ENCODE measurements at places on chromosomes 3 and 15. TPM values are rescaled to one million over a fixed set of nuclear protein-coding genes. Genes with fewer than 3 reads are reported as not detected.
A peak's percentile ranks its signal among the peaks of the same experiment; 100 is the strongest.

DNA sequence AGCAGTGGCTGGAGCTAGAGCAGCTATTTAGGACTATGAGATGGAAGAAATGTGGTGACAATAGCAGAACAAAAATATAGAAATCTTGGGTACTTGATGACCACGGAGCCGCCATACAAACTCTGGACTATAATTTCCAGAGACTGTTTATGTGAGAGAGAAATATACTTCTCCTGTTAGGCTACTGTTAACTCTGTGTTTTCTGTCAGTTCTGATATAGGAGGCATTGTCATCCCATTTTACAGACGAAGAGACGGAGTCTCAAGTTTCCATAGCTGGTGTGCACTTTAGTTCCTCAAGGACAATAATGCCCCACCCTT, 22.8 kb upstream of the RFTN1 start:
- no peak for DNase-seq
- no peaks in the 10 kb centered on the region for H3K36me3 ChIP-seq
- no peak overlapping the region for H3K4me3 ChIP-seq
- H3K27ac ChIP-seq = no peak overlapping the region

C3orf85 gene
- total RNA-seq = not detected

DNA sequence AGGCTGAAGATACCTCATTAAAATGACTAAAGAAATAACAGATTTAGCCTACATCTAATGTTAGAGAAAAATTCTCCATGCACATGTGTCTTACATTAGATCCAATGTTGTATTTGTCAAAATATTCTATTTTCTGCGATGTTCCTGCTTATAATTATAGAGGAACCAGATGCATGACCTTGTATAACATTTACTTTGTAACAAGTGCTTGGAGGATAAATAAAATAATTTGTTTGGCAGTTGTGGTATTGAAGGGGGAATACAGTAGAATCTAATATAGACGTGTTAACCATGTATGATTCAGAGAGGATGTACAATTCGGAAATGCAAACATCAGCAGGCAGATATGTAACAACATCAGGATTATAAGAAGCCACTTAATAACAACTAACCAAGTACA, 922.2 kb downstream of the TUSC7 start:
- no peak overlapping the region for H3K4me3 ChIP-seq
- no peaks in the 10 kb centered on the region for H3K27me3 ChIP-seq
- no peaks in the 10 kb centered on the region for H3K36me3 ChIP-seq

ITPKA gene
- 6.8 TPM for total RNA-seq

GRCh38 chr3:10279384-10280176, 13.2 kb downstream of the GHRL start:
- peaks cover 6% of the 10 kb centered on the region for H3K4me1 ChIP-seq
- H3K27me3 ChIP-seq = no peaks in the 10 kb centered on the region
- DNase-seq = no peak
- H3K36me3 ChIP-seq = no peaks in the 10 kb centered on the region

DNA sequence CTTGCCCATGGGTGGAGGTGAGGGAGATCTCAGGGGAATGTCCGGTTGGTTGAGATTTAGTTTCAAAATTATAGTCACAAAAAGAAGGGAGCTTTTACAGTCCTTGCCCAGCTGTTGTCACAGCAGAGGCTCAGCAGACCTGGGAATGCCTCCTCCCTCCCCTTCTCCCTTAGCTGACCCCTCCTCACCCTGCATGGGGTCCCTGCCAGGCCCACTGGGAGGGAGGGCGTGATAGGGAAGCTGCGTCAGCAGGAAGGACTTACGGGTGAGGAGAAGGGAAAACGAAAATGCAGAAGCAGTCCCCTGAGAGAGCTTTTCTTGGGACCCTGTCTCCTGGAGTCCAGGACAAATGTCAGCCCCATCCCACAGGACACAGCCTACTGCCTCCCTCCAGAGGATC, 18.9 kb downstream of the SCN5A start:
- no peak overlapping the region for H3K27ac ChIP-seq
- peaks cover 13% of the 10 kb centered on the region for H3K4me1 ChIP-seq
- peaks cover 3% of the 10 kb centered on the region for H3K27me3 ChIP-seq
- H3K4me3 ChIP-seq = no peak overlapping the region
- no peaks in the 10 kb centered on the region for H3K36me3 ChIP-seq

- no peak overlapping the region for H3K4me3 ChIP-seq
- no peaks in the 10 kb centered on the region for H3K4me1 ChIP-seq
- no peaks in the 10 kb centered on the region for H3K36me3 ChIP-seq
These were observed 16.2 kb downstream of the CLRN1 start for GRCh38 chr3:150956376-150956775.

FBXO40 gene
- 195 TPM for total RNA-seq

DNA sequence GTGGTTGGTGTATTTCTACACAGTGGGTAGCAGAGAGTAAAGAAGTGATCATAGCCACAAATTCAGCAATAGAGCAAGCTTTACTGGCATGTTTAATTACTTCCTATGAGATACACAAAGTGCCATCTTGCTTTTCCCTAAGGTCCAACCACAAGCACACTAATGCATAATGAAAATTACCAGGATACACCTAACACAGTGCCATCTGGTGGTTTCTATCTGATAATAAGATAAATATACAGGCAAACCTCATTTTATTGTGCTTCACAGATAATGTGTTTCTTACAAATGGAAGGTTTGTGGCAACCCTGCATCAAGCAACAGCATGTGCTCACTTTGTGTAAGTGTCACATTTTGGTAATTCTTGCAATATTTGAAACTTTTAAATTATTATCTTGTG, 223.0 kb downstream of the NSUN3 start:
- no peaks in the 10 kb centered on the region for H3K27me3 ChIP-seq
- DNase-seq = no peak
- H3K4me1 ChIP-seq = no peaks in the 10 kb centered on the region

PIGBOS1 gene
- total RNA-seq = 8.7 TPM

DNA sequence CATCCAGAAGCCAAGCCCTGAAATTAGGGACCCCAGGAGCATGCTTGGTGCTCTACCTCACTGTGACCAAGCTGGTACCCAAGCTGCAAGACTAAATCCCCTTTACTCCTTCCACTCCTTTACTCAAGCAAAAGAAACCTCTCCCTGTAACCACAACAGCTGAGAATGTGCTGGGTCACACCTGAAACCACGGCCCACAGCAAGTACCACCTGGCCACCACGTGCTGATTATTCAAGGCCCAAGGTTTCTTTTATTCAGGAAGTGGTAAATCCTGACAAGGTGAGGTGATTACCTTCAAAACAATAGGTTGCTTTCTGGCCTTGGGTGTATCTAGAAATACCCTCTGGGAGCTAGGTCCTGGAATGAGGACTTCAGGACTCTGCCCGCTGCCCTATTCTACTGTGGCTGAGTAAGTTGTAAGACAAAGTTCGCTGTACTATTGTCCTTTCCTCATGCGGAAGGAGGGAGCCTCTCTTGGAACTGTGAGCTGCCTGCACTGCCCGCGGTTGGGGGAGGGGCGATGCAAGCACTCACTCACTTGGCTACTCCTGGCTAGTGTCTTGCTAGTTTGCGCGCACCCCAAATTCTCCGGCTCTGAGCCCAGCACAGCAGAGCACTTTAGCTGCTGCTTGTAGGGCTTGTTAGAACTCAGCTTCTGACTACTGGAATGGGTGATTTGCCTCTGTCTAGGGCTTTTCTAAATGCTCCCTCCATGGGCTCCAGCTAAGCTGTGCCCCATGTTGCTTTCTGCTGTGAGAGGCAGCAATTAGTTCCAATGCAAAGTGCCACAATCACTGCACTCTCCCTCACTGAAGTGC, 487.1 kb upstream of the CNTN3 start:
- no peak for DNase-seq
- no peaks in the 10 kb centered on the region for H3K4me1 ChIP-seq
- no peaks in the 10 kb centered on the region for H3K36me3 ChIP-seq
- H3K27ac ChIP-seq = no peak overlapping the region

SERINC4 gene
- 0.50 TPM for total RNA-seq

- H3K4me3 ChIP-seq = no peak overlapping the region
- DNase-seq = no peak
- H3K27ac ChIP-seq = no peak overlapping the region
These were observed 458.1 kb upstream of the NR2F2 start for GRCh38 chr15:95872366-95872771.

- no peak overlapping the region for H3K4me3 ChIP-seq
- H3K27me3 ChIP-seq = no peaks in the 10 kb centered on the region
- H3K27ac ChIP-seq = no peak overlapping the region
- H3K4me1 ChIP-seq = no peaks in the 10 kb centered on the region
These were observed 242.7 kb upstream of the TTC14 start for GRCh38 chr3:180359061-180359952.

DNA sequence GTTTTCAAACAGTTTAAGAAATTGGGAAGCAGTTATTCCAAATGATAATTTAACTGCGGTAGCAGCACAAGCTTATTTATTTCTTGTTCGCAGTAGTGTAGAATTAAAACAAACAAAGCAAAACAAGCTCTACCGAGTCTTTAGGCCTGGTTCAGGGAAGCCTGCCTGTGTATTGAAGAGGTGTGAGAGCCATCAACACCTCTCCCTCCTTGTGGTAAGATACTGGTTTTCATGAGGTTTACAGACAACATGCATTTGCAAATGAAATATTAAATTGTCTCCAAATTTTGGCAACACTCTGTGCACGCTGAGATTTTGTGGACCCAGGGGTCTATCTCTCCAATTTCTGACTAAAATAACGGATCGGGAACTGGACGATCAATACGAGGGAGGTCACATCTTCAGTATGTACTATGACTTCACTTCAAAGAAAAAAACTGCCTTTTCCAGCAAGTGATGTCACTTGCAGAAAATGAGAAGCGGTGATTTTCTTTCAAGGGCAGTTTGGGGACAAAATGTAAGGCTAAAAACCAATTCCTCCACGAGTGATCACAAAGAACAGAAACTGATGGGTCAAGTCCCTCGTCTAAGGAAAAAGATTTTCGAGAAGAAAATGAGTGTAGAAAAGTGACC, 721 bp downstream of the ATR start:
- peak overlapping the region; percentile 94 for H3K27ac ChIP-seq
- H3K27me3 ChIP-seq = no peaks in the 10 kb centered on the region
- DNase-seq = no peak
- H3K4me1 ChIP-seq = peaks cover 50% of the 10 kb centered on the region

DNA sequence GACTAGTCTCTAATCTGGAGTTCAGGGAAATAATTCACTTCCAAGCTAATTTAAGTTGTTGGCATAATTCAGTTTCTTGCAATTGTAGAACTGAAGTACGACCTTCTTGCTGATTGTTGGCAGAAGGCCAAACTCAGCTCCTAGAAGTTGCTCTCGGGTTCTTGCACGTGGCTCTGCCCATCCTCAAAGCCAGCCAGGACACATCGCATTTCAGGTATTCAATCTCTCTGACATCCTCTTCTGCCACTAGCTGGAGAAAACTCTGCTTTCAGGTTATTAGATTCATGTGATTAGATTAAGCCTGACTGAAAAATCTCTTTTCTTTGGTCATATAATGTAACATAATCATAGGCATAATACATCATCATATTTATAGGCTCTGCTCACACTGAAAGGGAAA, 362.0 kb downstream of the ZPLD1 start:
- H3K36me3 ChIP-seq = no peaks in the 10 kb centered on the region
- no peak for DNase-seq
- no peak overlapping the region for H3K27ac ChIP-seq
- H3K27me3 ChIP-seq = no peaks in the 10 kb centered on the region
- no peaks in the 10 kb centered on the region for H3K4me1 ChIP-seq
- H3K4me3 ChIP-seq = no peak overlapping the region

GRCh38 chr3:71453822-71454511, 129.6 kb downstream of the FOXP1 start:
- H3K36me3 ChIP-seq = no peaks in the 10 kb centered on the region
- no peak overlapping the region for H3K27ac ChIP-seq
- H3K4me1 ChIP-seq = peaks cover 33% of the 10 kb centered on the region
- no peaks in the 10 kb centered on the region for H3K27me3 ChIP-seq

DNA sequence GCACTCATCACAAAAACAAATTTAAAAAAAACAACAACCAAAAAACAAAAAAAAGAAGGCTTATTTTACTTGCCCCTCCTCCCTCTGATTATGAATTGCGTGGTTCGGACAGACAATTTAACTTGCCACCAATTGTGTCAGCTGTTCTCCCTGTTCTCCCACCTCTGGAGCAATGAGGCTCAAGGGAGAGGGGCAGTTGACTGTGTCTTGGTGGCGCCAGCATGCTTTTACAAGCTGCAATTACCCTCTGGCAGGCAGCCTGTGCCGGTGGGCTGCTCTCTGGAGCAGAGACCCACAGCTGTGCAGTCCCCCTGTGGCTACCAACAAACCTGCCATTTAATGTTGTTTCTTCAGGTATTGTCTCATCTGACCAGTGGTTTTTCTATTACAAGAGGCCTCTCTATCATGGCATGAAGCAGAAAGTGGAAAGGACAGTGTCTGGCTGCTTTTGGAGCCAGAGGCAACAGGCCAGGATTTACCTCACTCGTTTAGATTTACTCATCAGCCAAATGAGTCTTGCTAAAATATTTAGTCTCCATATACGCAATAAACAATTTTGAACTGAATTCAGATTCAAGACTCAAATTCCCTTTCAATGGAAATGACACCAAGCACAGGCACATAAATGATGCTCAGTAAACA, 192.0 kb upstream of the TPRG1 start:
- H3K4me3 ChIP-seq = no peak overlapping the region
- H3K27me3 ChIP-seq = no peaks in the 10 kb centered on the region
- no peaks in the 10 kb centered on the region for H3K36me3 ChIP-seq

- H3K27me3 ChIP-seq = no peaks in the 10 kb centered on the region
- H3K4me3 ChIP-seq = no peak overlapping the region
- peaks cover 23% of the 10 kb centered on the region for H3K4me1 ChIP-seq
- H3K27ac ChIP-seq = no peak overlapping the region
- DNase-seq = no peak
- H3K36me3 ChIP-seq = peaks cover 35% of the 10 kb centered on the region
These were observed 27.0 kb upstream of the SLC28A1 start for GRCh38 chr15:84857418-84858004.

GRCh38 chr15:25243800-25244097, 195.1 kb downstream of the UBE3A start:
- DNase-seq = peak; percentile 2
- no peaks in the 10 kb centered on the region for H3K36me3 ChIP-seq
- no peak overlapping the region for H3K27ac ChIP-seq
- no peaks in the 10 kb centered on the region for H3K4me1 ChIP-seq
- no peak overlapping the region for H3K4me3 ChIP-seq

DNA sequence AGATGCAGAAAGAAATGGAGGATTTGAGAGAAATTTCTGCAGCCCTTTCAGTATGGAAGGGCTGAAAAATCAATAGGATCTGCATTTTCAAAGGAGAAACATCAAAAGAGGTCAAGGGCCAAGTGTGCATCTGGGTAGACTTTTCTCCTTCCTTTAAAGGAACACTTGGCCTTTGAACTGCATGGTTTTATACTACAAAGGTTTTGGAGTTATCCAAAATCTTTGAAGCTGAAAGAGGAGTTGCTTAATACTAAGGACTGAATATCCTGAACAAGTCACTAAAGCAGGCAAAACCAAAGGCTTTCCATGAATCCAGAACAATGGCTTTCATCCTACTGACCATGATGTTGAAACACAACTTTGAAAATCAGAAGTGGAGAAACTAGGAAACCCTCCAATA, 553.7 kb upstream of the LMCD1 start:
- H3K4me3 ChIP-seq = no peak overlapping the region
- DNase-seq = no peak
- no peaks in the 10 kb centered on the region for H3K36me3 ChIP-seq
- H3K27ac ChIP-seq = no peak overlapping the region
- no peaks in the 10 kb centered on the region for H3K27me3 ChIP-seq

RHOV gene
- total RNA-seq = not detected

All from heart right ventricle (tissue), 16 donors.